NCI-H1105 (cell line): ENCODE measurements at places on chromosomes 3 and 15.
A peak's percentile ranks its signal among the peaks of the same experiment; 100 is the strongest.

- no peak for DNase-seq
Measured at GRCh38 chr3:99355465-99355864, 282.9 kb upstream of the COL8A1 start.

DNA sequence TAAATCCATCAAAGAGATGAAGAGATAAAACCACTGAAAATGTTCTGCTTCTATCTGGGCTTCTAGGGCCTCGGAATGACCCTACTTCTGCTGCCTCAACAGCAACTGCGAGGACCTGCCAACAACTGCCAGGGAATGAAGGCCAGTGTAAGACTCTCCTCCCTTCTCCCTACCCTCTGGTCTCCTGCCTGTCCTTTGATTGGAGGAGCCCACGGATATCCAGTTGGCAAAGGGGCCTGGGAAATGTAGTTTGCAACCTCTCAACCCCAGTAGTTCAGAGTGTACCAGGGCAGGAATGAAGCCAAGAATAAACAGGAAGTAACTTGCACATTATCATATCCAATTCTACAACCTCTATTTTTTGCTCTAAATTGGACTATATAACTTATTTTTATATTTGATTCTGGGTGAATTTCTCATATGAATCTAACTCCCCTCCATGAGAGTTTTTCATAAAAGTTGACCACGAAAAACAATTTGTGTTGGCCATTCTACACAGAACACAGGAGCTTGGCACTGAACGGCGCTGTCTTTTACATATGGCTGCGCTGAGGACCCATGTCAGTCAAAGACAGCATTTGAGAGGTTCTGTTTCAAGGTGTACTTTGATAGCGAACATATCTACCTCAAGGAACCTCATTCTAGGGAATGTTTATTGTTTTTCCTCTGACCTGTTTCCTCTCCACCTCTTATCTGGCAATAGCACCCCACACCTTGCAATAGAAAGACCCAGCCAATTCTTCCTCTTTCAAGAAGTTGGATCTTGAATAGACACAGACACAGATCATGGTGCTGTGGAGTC, 91.1 kb upstream of the RNF7 start:
- DNase-seq = peak; percentile 16

DNA sequence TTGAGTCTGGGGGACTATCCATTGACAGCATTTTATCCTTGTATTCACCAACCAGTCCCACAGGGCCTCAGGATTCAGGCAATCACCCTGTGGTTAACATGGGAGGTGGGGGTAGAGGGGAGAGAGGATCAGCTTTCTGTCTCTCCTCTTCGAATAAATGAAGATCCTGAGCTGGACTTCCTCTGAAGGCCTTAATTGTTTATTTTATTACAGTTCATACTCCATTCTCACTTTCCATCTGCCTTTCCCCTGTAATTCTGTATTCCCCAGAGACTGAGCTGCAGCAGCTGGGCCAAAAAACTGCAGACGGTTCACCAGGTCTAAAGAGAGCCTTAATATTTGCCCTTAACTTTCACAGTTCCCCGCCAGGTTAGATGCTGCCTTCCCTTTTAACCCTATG, 11.9 kb downstream of the TAGLN3 start:
- peak; percentile 53 for DNase-seq

DNA sequence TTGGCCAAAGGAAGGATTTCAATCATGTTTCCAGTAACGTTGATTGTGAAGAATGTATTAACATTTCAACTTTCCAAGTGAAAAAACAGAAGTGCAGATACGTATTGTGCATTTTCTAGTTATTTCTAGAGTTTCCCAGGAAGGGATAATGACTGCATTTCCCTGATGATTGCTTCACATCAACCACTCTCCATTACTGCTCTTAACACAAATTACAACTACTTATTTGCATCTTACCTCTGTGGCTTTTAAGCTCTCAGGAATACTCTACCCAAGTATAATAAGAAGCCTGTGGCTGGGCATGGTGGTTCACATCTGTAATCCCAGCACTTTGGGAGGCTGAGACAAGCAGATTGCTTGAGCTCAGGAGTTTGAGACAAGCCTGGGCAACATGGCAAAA, 582.5 kb downstream of the ZNF385D start:
- no peak for DNase-seq

DNA sequence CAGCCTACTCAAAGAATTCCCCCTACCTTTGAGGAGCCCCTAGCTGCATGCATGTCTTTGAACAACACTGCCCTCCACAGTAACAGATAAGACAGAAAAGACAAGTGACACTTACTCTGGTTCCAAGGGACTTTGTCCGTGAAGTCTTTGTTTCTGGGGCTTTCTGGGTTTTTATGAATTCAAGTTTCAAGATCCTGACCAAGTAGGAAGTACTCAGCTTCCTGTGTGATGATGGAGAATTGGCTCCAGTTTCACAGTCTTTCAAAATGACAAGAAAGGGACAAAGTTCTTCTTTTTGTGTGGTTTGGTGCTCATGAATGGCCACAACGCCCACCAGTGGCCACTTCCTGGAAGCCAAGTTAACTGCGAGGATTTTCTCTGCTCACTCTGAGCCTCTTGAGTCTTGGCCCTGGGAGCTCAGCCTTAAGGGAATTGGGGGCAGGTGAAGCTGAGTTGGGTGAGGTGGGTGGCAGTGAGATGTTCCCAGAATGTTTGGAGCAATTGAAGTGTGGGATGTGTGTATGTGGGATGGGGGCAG, at the start of gene CCR1:
Gene CCR1 (minus strand): TSS at position 147 of the 538 bp plus-strand sequence. CDS start 4,000 bp downstream, outside the sequence.
- no peak for DNase-seq

GRCh38 chr3:121739902-121740301, 9.6 kb downstream of the GOLGB1 start:
- no peak for DNase-seq

DNA sequence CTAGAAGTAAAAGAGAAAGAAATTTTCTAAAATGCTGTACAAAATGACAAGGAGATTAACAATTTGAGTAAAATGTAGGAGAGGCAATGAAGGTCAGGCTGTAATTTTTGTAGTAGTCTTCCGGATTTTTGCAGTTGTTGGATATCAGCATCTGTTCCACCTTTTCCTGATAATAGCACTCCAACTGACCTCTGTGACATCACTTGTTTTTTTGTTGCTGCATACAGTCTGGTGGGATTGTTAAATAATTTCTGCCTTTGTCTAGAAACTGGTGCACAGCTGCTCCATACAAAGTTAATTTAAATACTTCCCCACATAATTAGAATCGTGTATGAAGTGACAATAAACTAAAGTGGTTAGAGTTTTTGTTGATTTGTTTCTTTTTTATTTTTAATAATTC, 731.4 kb downstream of the PLOD2 start:
- peak; percentile 16 for DNase-seq

DNA sequence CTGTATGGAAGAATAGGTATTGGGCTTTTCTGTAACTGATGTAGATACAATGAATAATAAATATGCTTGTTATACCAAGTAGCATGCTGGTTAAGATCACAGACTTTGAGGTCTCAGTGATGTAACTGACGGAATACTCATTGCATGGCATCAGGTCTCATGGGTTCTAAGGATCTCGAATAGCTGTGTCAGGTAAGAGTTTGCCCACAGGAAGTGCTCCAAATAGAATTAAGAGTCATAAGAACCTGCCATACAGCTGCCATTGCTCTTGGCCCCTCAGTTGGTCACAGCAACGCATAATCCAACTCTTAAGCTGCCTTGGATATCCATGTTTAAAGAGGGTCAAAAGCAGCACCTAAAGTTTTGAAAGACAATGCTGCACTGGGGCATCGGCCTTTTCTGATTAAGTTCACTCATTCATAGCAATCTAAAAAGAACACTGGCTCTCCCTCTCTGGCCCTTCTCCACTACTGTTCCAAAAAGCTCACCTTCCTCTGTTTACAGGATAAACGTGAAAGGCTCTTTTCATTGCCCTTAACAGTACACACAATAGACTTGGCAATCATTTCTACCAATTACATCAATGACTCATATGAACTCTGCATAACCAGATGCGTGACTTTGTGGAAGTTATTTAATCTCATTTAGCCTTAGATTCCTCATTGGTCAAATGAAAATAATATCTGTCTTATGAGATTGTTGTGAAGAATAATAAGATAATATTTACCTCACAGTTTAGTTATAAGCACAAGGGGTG, 74.6 kb downstream of the ZBTB20 start:
- peak; percentile 34 for DNase-seq

DNA sequence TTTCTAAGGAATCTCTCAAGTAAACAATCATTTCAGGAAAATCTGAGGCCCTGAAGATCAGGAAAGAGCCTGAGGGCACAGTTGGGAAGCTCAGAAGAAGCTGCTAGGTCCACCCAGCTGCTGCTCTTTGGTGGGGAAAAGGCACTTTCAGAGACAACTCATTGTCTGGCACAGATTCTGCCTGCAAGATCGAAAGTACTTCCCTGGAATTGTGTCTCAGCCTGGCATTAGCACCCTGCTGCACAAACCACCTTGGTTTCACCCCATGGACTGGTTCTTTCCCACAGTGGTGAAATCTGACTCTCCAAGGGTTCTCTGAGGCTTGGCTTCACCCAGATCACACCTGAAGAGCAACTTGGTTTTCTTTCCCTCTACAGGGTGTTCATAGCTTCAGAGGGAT, 18.7 kb downstream of the THRB start:
- DNase-seq = no peak

GRCh38 chr3:119937229-119937628, 155.3 kb downstream of the NR1I2 start:
- DNase-seq = no peak

GRCh38 chr15:67067930-67068551, 2.6 kb downstream of the SMAD3 start:
- DNase-seq = no peak

GRCh38 chr3:77539677-77540076, 499.8 kb downstream of the ROBO2 start:
- no peak for DNase-seq

- no peak for DNase-seq
Measured at GRCh38 chr15:51888593-51889195, 59.2 kb downstream of the TMOD3 start.

- DNase-seq = no peak
Measured at GRCh38 chr15:59668556-59668955, 11.2 kb upstream of the GTF2A2 start.
